Activated naive CD4-positive, alpha-beta T cell (primary cell): ENCODE measurements at places on chromosomes 5 and 9.

GRCh38 chr5:111194925-111195324 is 29.3 kb upstream of the CAMK4 start:
- no peak for DNase-seq

- DNase-seq: no peak
Measured at GRCh38 chr5:33758737-33759136, 133.1 kb downstream of the ADAMTS12 start.

- DNase-seq: no peak
Measured at GRCh38 chr5:55758231-55758630, 20.4 kb downstream of the DDX4 start.

DNA sequence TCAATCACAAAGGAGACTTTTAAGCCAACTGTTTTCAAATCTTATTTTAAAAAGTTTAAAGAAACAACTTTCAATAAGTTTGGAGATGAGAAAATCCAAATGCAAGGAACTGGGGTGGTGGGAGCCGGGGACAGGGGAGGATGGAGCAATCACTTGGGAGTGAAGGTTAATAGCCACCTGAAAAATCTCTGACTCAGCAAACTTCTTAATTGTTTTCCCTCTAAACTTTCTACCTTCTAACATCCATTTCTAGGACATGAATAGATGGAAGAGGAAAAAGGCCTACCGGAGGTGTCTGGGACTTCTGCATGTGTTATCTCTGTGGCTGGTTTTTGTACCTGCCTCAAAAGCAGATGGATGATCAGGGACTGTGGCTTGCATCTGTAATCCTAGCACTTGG is 360.6 kb downstream of the OSTF1 start:
- no peak for DNase-seq

DNA sequence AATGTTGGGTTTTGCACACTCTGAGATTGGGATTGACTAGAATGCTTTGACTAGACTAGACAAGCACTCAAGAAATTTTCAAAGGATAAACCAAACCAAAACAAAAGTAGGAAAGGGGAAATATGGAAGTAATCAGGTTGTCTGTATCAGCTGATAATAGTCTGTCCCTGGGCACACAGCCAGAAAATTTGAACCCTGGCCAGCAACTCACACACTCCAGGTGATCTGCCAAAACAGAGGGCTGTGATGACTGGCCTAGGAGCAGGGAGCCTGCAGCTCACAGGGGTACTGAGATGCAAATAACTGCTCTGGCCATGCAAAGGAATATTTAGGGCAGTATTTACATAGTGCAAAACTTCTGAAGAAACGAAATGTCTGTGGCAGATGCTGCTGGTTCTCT is 112.3 kb upstream of the SMIM23 start:
- DNase-seq: no peak
